ENCODE measurements at places on chromosomes 5 and 9.

- DNase-seq, result no peak
Measured at GRCh38 chr5:54440456-54440893, 15.0 kb upstream of the HSPB3 start.

DNA sequence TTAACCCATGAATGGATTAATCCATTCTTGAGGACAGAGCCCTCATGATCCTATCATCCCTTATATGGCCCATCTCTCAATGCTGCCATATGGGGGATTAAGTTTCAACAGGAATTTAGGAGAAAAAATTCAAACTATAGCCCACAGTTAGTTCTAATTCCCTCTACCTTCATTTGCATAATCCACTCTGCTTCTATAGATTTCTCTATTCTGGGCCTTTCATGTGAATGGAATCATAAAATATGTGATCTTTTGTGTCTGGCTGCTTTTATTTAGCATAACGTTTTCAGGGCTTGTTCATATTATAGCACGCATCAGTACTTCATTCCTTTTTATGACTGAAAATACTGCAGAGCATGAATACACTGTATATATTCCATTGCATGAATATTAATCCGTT lies 55.4 kb downstream of the CTSL start:
- no peak for DNase-seq

GRCh38 chr5:132459983-132460838 lies 30.4 kb downstream of the IRF1 start:
- DNase-seq, result peak; percentile 86

DNA sequence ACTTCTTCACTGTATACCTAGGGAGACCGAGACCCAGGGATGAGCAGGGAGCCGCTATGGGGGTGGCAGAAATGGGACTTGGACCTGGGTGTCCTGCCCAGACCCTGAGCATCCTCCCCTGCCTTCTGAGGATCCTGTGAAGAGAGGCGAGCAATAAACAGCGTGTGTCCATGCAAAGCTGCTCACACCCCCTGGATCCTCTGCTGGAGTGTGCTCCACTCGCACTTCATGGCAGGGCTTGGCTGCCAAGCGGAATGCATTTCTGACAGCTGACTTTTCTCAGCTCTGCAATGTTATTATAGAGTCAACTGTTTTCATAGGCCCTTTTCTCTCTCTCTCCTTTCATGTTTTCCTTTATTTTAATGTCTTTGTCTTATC lies 31.0 kb upstream of the ALDH1B1 start:
- no peak for DNase-seq

GRCh38 chr9:94847486-94847885 lies 121.0 kb downstream of the AOPEP start:
- DNase-seq, result no peak

- no peak for DNase-seq
Measured at GRCh38 chr9:112285056-112285455, 48.4 kb downstream of the PTBP3 start.

DNA sequence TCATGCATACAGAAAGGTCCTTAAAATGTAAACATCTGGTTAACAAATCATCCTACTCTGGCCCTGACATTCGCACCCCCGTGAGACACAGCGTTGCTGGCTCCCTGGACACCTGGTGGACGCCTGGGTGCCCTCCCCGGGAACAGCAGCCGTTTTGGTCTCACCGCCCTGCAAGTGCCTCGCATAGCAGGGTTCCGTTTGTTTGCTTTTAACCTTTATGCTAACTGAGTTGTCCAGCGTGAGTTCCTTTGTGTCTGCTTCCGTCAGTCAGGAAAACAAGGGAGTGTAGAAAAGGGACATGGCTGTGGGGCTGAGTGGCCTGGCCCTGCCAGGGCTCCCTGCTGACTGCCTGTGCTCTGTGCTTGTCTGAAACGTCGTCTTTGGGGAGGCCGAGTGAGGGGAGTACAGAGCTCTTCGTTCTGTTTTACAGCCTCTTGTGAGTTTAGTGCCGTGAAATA lies 91.8 kb upstream of the CACNA1B start:
- peak; percentile 89 for DNase-seq

- no peak for DNase-seq
Measured at GRCh38 chr5:175840050-175840841, 31.1 kb upstream of the CPLX2 start.

- no peak for DNase-seq
Measured at GRCh38 chr9:34526026-34526425, 3.2 kb upstream of the ENHO start.

DNA sequence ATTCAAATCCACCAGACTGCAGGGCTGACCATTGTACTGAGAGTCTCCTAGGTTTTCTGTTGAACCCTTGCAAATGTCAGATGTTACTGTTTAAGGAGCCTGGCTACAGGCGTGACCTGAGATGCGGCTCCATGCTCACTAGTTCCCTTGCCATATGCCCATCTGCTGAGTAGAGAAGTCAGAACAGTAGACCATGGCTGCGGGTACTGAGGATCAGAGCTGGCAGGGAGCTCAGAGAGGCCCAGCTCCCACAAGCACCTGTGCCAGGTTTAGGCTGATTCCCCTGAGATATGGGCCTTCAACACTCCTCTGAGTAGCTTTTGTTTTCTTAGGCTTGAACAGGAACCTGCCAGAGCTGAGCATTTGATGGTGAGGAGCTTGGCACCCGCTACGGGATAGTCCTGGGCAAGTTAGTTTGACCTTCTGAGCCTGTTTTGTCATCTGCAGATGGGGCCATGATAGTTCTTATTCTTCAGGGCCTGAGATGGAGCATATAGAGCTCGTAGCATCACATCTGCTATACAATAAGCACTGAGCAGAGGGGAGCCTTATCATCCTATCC lies 83.7 kb downstream of the BOD1 start:
- no peak for DNase-seq

DNA sequence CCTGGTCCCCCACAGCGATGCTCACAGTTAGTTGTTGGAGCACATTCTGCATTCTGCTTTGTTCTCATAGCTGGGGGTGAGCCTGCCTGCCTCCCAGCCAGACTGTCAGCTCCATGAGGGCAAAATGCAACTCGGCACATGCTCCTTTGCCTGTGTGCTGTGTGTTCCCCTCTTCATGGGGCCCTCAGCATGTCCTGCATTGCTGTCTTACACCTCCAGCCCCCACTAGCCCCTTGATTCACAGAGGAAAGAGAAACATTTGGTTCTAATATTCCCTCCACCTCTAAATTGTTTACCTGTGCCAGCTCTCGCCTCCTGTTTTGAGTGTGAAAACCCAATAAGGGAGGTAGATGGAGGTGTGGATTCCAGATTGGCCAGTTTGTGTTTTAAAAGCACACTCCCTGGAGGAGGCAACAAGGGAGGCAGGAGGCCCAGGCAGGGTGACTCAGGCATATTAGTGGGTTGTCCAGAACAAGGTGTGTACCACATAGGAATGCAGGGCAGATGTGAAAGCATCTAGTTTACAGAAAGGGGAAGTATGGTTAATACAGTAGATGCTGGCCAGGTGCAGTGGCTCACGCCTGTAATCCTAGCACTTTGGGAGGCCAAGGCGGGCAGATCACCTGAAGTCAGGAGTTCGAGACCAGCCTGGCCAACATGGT lies 224.6 kb downstream of the AGTPBP1 start:
- DNase-seq, result no peak

DNA sequence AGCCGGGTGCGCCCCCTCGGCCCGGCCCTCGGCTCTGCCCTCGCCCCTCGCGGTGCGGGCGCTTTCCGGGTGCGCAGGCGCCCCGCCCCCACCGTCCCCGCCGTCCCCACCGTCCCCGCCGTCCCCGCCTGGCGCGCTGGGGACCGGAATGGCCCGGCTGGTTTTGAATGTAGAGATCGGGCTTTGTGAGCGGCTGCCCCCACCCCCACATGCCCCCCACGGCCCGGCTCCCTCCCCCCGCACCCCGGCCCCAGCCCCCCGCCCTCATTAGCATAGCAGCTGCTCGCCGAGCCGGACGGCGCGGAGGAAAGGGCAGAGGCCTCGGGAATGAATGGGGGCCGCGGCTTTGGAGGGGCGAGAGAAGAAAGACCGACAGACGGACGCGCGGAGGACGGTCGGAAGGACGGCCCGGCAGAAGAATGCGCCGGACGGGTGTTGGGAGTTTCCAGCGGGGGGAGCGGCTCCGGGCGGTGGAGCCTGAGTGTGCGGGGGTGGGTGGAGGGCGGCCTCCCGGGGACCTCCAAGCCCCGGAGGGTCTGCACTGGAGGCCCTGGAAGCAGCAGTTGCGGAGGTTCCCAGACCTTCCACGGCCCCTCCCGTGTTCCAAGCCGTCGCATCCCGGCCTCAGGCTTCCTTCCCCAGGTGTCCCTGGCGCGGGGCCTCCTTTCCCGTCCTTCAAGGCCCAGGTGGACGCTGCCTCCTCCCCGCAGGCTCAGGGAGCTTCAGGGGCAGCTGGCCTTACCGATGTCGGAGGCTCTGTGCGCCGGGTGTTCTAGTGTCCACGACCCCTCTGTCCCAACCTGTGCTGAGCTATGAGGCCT lies 6.0 kb downstream of the NRARP start:
- no peak for DNase-seq

DNA sequence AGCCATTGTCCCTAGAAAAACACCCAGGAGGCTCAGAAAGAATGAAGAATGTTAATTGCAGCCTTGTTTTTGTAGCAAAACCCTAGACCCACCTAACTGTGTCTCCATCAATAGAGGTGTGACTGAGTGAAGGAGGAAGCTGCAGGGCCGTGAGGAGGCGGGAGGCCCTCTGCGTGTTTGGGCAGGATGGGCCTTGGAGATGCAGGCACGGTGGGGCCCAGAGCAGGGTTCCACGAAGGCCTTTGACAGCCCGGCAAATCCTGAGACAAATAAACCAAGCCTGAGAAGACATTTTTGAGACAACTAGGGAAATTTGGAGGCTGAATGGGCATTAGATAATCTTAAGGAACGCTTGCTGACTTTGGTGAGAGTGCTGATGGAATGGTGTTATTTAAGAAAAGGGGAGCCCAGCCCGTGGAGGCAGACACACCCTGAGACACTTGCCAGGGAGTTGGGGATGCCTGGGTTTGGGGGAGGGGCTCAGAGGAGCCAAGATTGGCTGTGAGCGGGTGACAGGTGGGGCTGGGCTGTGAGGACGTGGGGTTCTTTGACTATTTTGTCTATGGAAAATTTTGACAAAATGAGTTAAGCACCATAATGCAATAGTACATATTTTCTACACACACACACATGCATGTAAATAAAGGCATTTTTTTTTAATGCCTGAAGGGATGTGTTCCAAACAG lies 48.8 kb downstream of the BARX1 start:
- DNase-seq, result no peak

GRCh38 chr5:130514984-130515690 lies 610.9 kb downstream of the CHSY3 start:
- no peak for DNase-seq

Data from NCI-H774 (cell line).